ENCODE measurements at places on chromosomes 6 and 20.

- no peak for DNase-seq
Measured at GRCh38 chr6:11043961-11044711, at the start of gene ELOVL2. TSS of gene ELOVL2 (minus strand) at chr6:11044305. CDS start at chr6:11044230, 75 bp downstream.

- no peak for DNase-seq
Measured at GRCh38 chr6:40701352-40702007, 114.3 kb upstream of the LRFN2 start.

GRCh38 chr6:168226061-168226752 lies 93.4 kb downstream of the DACT2 start:
- no peak for DNase-seq

DNA sequence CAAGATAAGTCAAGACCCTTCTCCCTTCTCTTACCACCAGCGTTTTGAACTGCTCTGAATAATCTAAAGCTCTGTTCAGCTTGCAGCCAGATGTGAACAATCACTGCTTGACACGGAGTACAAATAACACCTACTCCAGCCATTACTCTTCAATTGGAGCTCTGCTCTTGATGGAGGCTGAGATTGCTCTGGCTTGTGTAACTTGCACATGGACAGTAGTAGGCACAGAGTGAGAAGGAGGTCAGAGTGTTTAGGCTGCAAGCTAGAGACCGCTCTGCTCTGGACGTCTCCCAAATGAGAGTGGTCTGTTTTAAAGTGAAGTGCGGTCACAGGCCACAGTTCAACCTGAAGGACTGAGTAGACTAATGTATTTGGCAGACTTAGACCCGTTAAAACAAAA lies 158.3 kb downstream of the HDGFL1 start:
- no peak for DNase-seq

- DNase-seq, result no peak
Measured at GRCh38 chr6:150189122-150189521, 46.3 kb downstream of the PPP1R14C start.

- DNase-seq, result no peak
Measured at GRCh38 chr6:167153521-167153959, 4.2 kb downstream of the GPR31 start.

DNA sequence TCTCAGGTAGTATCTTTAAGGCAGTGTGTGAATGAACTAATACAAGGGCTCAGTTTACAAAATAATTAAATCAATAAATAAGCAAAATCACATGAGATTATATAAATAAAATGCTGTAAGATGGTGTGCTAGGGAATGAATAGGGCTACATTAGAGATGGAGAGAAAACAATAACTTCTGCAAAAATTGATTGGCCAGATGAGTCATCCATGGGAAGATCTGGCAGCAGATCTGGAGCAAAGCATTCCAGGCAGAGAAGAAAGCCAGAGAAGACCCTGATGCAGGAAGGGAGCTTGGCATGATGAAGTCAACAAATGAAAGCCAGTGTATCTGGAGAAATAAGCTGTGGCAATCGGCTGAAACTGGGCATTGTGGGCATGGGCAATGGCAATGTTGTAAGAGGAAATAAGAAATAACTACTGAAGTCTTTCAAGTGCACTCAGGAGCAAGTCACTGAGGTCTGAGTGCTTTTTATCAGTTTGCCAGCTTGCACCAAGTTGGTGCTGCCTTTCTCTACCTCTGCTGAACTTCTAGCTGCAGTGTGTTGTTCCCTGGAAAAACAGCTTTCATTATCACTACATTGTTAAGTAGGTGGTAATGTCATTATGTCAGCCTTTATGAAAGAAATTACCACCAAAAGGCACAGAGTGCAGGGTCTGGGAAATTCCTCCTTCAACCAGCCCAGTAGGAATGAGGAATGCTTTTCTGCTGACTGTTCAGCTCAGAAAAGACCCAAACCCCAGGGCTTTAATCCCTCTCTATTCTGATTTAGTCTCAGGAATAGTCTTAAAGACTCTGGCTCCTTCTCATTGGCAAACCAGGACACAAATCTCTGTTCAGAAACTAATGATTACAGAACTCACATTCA lies 231.6 kb downstream of the HTR1B start:
- DNase-seq, result no peak

DNA sequence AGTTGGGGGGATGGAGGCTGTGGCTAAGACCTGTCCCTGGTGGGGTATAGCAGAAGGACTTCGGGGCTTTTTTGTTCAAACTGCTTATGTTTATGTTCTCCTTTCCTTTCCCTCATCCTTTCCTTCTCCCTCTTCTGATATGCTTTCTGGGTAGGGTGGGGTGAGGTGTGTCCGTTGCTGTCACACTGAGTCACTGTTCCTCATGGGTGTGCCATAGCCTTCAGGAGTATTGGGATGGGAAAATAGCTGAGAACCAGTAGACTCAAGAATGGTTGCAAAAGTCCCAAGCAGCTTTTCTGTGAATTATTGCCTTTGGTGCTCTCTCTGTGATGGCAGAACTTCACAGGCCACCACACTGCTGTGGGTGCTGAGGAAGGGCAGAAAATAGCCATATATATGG lies 39.6 kb downstream of the TPD52L1 start:
- DNase-seq, result no peak

- DNase-seq, result no peak
Measured at GRCh38 chr6:137876547-137876946, 9.5 kb downstream of the TNFAIP3 start.

DNA sequence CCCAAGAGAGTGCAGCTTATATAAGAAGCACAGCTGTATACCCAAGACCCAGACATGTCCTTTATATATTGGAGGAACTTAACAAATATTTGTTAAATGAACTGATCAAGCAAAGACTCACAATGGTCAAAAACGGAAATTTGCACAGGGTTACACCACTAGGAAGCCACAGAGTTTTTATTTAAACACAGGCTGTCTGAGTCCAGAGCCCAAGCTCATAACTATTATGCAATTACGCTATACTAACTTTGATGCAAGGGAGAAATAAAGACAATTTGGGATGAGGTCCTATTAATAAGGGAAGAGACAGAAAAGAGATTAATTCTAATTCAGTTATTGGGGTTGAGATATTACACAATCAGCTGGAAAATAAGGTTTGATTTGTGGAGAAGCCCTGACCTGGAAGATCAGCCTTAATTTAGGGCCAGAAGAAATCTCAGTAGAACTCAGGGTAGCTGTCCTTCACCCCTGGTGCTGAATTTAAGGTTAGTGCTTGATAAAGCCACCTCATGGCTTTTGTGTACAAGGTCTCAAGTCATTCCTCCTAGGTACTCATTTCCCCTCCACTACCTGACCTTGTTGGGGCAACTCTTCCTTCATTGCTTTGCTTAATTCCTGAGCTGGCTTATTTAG lies 10.5 kb upstream of the ZNF334 start:
- no peak for DNase-seq

DNA sequence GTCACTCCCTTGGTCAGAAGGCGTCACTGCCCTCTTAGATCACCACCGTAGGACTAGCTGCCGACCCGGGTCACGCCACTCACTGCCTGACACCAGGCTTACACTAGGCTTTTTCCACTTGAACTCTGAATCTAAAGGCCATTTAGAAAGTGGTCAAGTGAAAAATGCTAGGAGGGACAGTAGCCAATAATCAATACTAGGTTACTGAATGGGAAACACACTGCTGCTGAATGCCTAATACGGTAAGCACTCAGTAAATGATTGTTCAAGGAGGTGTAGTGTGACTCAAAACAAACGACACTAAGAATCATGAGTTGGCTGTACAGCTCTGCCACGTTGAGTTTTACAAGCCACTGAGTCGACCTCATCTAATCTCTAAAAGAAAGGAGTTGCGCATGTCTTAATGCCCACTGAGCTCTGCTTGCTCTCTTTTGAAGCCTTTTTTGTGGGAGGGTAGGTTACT lies 760 bp upstream of the IBTK start:
- no peak for DNase-seq

DNA sequence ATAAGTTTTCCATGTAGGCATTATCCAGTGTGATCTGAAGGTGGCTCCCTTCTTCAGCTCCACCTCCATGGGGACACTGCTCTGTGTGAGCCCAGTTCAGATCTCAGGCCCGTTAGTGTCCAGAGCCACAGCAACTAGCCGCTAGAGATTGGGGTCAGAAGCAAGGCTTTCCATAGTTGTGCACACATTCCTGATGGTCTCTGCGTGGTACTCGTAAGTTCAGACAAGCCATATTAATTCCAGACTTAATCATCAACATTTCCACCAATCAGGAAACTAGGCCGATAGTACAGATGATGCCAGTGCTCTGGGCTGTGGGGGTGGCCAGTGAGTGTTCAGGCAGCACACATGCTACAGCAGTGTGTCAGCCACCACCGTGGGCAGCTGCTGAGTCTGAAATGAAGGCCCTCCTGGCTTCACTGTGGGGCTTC lies 17.5 kb upstream of the SYNCRIP start:
- DNase-seq, result no peak

GRCh38 chr6:139638179-139638941 lies 263.9 kb upstream of the CITED2 start:
- no peak for DNase-seq
